Sigmoid colon (tissue), 7 donors: ENCODE measurements at places on chromosomes 1 and 21. TPM values are rescaled to one million over a fixed set of nuclear protein-coding genes. Genes with fewer than 3 reads are reported as not detected.

ANGPTL3 gene
- not detected for polyA plus RNA-seq

- DNase-seq = no peak
Measured at GRCh38 chr1:112893288-112894009, 62.5 kb downstream of the SLC16A1 start.

DNA sequence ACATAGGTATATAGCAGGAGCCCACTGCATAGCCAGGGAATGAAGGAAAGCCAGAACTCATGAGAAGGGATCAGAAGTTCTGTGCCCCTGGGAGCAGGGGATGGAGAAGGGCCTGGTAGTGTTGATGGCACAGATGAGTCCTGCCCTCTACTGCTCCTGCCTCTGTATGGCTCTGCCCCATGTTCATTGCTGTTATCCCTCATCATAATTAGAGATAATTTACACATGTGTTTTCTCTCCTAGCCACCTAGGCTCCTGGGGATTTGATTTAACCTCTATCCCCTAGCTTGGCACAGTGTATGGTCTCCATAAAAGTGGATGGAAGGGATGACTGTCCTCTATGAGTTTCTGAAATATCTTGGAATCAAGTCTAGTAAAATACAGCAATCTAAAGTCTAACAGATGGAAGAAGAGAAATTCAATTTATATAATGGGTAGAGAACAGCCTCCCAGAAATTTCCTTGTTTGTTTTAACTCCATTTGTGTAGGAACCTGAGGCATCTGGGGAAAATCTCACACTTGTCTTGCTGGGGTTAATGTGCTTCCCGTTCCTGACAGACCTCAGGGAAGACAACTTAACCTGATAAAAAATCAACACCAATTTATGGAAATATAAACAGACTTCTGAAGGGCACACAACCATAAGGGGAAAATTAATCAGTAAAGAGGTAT is 393.8 kb downstream of the HHAT start:
- DNase-seq = no peak

- DNase-seq = no peak
Measured at GRCh38 chr1:6868660-6869380, 83.6 kb downstream of the CAMTA1 start.

DNA sequence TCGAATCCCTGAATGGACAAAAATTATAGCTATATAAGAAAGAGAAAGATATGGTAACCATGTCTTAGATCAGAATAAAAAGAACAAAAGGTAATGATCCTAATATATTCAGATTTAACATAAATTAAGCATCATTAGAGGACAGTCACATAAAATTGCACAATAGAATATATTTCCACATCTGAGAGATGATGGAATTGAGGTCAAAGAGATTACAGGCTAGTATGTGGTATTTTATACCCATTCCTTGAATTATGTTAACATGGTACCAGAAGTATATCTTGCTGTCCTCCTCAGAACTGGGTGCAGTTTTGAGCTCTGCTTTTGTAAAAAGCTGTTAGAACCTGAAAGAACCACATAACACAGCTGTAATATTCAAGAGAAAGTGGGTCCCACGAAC is 245.6 kb upstream of the HOOK1 start:
- no peak for DNase-seq

RPTN gene
- polyA plus RNA-seq = not detected

DNA sequence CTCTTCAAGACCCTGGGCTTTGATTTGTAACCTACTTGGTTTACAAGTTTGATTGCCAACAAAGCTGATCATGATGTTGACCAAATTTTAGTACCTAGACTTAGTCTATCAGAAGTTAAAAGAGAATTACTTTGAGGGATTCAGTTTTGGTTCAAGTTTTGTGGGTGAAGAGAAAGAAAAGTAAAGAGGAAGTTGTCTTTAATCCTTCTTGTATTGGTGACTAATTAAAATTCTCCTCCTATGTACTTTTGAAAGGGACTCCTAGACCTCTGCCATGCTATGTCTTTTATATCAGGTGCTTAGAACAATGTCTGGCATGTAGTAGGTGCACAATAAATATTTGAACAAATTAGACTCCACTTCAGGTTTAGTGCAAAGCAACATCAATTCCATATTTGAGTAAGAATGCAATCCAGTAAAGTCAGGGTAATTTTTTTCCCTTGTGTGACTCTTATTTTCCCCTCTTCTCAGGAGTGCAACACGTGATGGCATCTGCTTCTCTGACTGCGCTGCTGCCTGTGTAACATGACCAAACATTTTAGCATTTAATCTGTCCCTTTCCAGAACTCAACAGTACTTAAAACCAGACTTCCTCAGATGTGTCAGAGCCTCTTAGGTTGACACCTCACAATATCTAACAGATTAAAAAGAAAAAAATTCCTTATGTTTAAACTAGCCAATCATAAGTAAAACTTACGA is 41.1 kb upstream of the KCNQ4 start:
- no peak for DNase-seq

DNA sequence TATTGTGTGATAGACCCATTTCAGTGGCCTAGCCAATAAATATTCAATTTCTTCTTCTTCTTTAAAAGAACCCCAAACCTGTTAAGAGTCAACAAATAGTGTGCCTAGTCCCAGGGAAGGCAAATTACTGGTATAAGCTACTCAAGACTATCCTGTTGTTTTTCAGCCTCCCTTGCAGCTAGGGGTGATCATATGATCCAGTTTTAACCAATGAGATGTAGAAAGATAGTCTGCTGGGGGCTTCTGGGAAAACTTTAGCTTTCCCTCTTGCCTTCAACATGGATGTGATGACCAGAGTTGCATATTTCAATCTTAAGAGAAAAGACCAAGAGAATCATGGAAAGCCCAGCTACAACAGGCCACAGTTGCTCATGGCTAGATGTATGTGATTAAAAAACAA is 4.7 kb upstream of the NUP210L start:
- no peak for DNase-seq

SPATA17 gene
- polyA plus RNA-seq = not detected

DNA sequence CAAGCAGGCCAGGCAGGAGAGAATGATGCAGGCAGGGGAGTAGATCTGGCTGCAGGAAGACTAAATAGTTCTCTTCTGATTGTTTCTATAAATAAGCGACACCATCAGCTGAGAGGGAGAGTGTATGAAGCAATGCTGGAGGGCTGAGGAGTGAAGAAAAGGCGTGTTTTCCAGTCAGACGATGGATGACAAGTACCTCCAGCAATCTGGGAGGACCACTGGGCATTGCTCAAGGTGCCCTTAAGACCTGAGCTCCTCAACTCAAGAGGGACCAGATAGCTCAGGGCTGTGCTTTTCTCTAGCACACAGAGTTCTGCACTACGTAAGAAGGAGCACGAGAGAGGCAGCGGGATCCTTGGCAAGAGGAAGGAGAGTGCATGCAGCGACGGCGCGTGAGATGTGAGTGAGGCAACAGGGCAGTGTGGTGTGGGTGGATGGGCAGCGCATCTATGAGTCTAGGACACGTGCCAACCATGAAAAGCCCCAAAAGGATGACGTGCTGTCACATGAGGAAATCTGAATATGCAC is 36.0 kb downstream of the PABPC4 start:
- DNase-seq = peak; percentile 84

- DNase-seq = no peak
Measured at GRCh38 chr1:67793562-67793961, 39.7 kb downstream of the GNG12 start.

GRCh38 chr1:44503625-44504024 is 98.6 kb downstream of the RNF220 start:
- DNase-seq = no peak

KIRREL1 gene
- polyA plus RNA-seq = 1.8 TPM

DNA sequence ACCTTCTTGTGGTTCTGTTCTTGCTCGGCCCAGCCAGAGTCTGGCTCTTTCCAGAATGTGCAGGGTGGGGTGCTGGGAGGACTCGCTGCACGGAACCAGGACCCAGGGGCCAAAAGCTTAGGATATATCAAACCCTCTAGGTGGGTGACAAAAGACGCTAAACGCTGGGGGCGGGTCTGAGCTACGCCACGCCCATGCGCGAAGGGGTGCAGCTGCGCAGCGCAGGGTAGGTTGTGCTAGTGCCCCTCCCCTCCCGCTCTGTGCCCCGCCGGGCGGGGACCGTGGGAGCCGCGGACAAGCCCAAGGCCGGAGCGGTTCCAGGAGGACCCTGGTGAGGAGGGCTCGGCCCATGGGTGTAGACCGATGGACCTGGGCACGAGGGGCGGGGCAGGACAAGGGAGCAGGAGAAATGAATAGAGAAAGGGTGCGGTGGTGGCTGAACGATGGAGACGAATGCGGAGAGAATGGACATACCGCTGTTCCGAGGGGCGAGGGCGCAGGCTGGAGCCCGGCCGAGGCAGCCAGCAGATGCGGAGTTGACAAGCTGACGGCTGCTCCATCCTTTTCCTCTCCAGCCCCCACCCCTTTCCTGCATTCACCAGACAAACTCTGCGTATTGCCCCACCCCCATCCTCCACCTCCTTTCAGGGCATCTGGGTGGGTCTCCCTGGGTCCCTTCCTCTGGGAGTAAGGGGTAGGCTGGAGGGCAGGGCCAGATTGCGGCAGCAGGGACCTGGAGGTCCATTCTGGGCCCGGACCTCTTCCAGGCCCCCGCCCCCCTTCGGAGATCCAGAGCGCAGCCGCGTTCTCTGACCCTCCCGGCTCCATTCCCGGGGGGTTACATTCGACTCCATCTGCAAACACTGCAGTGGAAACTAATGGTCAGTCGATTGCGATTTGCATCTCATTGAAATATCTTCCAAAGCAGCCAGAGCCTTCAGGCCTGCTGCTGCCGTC is at the start of gene RUSC1:
Gene RUSC1 (plus strand): TSS at position 234 of the 957 bp plus-strand sequence. CDS start 880 bp downstream, outside the sequence.
- DNase-seq = peak; percentile 93

RGS16 gene
- polyA plus RNA-seq = 4.4 TPM

DNA sequence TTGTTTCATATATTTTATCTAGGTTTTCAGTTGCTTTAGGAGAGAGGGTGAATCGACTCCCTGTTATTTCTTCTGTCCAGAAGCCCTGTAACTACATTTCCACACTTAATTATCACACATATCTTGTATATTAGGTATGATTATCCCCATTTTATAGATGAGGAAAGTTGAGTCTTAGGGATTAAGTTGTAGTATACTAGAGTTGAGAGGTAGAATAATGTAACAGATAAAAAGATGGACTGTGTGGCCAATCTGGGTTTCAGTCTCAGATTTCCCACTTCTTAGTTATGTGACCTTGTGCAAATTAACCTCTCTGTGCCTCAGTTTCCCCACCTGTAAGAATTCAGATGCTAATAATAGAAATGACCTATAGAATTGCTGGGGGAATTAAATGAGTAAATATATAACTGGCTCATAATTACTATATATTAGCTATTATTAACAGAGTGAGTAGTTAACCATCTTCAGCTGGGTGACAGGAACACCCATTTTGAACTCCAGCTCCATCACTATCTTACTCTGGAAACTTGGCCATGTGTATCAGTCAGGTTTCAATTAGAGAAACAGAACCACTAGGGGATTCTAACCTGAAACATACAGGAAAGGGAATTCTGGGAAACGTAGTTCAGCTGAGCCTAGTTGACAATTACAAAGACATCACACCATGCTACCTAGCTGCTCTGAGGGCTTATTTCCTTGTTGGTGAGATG is 20.4 kb upstream of the FOXO6 start:
- no peak for DNase-seq

DNA sequence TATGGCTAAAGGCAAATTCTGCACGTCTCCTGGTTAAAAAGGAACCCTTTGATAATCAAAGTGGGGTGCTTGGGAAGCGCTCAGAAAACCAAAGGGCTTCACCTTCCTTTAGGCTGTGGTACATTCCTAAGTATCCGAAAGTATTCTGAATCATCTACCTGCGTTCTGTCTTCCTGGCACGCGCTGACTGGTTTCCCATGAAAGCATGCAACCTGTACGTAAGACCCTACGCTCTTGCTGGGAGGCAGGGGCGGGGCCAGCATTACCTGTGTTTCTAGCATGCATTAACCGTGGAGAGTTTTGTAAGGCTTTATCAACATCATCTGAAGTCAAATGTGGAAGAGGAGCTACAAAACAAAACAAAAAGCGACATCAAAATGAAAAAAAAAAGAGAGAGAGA is 96.0 kb downstream of the ERG start:
- no peak for DNase-seq

TTLL7 gene
- polyA plus RNA-seq = 0.92 TPM

DNA sequence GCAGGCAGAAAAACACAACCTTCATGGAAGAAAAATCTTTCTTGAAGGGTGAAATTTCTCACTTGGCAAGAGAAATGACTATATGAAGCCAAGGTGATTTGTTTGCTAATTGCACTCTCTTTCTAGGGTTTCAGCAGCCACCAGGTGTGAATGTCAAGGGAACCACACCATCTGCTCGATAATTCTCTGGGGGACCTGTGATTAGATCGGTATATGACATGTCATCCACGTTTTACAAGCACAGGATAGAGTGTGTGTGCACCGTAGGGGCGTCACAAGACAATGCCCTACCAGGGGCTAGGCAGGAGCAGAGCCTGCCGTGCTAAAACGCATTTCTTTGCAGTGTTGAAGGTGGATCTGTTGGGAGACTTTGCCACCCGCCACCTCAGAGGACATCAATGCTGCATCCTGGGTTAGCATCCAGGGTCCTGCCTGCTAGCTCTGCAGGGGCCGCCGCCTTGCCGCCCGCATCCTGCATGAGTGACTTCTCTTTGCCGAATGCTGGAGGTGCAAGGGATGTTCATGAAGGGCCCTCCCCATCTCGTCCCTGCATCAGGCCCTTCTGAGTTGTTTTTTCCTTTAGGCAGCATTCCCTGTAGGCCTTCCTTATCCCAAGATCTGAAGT is 37.8 kb upstream of the CCSAP start:
- DNase-seq = no peak

DNA sequence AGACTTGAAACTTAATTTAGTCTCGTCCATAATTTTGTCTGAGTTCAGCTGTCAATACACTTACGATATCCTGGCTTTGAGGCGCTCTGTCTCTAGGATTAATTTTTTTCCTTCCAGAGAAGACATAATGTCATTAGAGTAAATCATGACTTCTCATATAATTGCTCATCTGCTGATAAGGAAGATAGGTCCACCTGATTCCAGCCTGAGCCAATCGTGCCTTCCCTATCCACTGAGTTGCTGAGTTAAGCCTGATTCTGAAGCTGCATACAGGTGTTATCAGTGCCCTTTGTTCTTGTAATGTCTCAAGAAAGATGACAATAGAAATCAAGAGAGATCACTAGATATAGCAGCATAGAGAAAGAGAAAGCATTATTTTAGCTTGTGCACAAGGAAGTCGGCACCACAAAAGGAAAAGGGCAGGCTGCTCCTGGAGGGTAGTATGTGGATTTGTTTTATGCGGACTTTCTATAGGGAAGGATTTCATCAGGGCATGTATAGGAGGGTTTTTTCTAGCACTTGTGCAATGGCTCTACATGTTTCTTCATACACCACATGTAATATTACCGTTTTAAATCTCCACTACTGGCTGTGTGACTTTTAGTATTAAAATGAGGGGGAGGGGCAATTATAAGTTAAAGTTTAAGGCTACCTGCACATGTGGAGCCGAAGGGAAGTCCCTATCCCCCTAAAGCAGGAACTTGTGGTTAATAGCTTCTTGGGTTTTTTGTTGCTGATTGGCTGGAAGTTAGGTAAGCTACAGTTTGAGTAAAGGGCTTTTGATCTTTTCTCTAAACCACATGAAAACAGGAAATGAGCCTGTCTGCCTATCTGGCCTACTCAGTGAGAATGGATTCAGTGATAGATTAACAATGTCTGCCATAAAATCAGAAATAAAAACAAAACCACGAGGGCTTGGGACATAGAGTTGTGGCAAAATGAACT is 133.4 kb downstream of the PLPPR5 start:
- DNase-seq = no peak
